CD4-positive, alpha-beta T cell treated with Interleukin-12 subunit alpha and Interleukin-12 subunit beta, for 1 hour (primary cell): ENCODE measurements at places on chromosomes 2 and 18.

DNA sequence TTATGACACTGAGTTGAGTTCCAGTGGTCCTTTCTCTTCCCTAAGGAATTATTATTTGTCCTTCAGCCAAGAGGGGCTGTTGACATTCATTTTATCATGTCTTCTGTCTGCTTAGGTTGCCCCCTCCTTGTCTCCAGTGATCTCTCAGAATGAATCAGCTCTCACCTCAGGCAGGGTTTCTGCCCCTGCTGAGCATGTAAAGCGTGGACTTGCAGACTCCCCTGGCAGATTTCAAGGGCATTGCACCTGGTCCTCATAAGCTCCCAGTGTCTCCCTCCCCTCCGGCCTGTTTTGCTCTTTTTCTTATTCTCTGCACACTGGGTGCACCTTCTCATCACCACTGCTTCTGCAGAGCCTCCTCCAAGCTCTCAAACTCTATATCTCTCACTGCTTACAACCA is 188.4 kb downstream of the KCNS3 start:
- DNase-seq = no peak

- no peak for DNase-seq
Observed at GRCh38 chr2:189171956-189172609, 7.5 kb downstream of the COL5A2 start.

DNA sequence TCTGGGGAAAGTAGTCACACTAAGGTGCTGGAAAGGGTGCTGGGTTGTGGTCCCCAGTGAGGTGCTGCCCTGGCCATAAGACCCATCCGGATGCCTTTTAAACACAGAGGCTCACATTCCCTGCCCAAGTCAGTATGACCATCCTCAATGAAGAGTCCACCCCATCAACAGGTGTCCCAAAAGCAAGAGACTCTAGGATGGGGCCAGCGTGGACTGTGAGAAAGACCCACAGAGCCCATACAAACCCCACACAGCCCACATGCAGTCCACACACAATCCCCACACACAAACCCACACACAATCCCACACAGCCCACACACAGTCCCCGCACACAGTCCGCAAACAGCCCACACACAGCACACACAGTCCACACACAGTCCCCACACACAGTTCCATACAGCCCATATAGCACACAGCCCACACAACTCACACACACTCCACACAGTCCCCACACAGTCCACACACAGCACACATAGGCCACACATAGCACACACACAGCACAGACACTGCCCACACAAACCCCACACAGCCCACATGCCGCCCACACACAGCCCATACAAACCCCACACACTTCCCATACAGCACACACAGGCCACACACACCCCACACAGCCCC is 241.4 kb upstream of the SALL3 start:
- DNase-seq = no peak

DNA sequence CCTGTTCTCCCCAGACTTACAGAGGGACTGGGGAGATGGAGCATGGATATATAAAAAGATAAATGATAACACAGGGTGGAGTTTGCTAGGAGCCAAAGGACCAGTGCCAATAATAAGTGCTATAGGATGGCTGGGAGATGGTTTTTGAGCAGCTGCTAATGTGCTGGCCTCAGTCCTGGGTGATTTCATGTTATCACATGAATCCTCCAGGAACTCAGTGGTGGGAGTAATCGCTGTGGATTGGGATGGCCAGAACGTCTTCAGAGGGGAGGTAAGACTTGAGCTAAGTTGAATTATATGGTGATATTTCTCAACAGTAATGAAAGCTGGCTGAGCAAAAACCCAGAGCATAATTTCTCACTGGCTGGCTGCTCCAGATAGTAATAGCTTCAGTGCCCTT is 441.4 kb downstream of the SLC4A3 start:
- no peak for DNase-seq

DNA sequence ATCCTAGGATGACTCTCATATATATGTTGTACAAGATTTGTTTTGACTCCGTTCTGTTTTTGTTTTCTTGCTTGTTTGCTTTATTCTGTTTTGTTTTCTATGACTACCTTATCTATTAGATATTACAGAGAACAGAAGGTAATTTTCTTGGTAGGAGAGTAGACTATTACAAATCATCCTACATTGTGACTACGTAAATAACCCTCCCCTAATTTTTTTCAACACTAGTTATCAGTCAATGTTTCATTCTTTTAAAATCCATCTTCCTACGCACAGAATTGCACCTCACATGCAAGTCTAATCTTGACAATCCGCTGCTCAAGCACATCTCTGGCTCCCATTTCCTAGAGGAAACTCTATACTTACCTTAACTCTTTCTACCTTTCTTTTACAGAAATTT is 792.3 kb upstream of the PIK3C3 start:
- DNase-seq = no peak

- no peak for DNase-seq
Observed at GRCh38 chr2:235678712-235679111, 184.9 kb downstream of the AGAP1 start.

DNA sequence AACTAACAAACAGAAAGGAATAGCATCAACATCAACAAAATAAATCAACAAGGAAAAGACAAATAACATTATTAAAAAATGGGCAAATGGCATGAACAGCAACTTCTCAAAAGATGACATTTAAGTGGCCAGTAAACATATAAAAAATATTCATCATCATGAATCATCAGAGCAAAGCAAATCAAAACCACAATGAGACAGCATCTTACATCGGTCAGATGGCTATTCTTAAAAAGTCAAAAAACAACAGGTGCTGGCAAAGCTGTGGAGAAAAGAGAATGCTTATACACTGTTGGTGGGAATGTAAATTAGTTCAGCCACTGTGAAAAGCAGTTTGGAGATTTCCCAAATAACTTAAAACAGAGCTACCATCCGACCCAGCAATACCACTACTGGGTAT is 327.1 kb downstream of the CMPK2 start:
- DNase-seq = no peak

GRCh38 chr2:240651185-240651584 is 25.9 kb downstream of the GPR35 start:
- no peak for DNase-seq
